HepG2 (cell line): ENCODE measurements at places on chromosomes 5 and 9.

DNA sequence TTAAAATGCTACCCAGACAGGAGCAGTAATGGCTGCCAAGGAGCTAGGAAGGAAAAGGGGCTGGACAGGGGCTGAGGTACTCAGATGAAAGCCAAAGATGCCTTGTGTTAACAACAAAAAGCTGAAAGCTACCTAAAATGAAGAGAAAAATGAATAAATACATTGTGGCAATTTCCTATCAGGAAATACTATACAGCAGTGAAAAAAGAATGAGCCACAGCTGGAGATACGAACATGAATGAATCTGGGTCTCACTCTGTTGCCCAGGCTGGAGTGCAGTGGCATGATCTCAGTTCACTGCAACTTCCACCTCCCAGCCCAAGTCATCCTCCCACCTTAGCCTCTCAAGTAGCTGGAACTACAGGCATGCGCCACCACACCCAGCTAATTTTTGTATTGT lies 6.3 kb downstream of the TNIP1 start:
- DNase-seq = no peak
- no peak overlapping the region for H3K4me3 ChIP-seq
- H3K27ac ChIP-seq = no peak overlapping the region
- no peaks in the 10 kb centered on the region for H3K27me3 ChIP-seq
- H3K36me3 ChIP-seq = peaks cover 30% of the 10 kb centered on the region

DNA sequence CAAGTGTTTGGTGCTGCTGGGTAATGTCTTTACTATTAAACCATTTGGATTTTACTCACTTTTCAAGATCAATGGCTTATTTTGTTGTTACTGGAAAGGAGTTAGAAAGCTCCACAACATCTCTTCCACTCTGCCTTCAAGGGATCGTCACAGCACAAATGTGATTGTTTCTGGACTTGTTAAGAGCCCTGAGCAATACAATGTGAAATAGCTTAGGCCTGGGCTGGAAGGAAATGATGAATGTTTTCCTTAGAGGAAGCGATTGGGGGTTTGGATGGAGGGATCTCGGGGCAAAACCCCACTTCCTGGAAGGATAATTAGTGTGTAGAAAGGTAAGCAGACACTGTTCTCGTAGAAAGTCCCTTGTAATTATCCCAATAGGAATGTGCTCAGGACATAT lies 59.3 kb upstream of the MYO10 start:
- no peak overlapping the region for H3K27ac ChIP-seq
- DNase-seq = no peak
- H3K4me3 ChIP-seq = no peak overlapping the region
- no peaks in the 10 kb centered on the region for H3K27me3 ChIP-seq
- no peaks in the 10 kb centered on the region for H3K4me1 ChIP-seq
- H3K36me3 ChIP-seq = no peaks in the 10 kb centered on the region

DNA sequence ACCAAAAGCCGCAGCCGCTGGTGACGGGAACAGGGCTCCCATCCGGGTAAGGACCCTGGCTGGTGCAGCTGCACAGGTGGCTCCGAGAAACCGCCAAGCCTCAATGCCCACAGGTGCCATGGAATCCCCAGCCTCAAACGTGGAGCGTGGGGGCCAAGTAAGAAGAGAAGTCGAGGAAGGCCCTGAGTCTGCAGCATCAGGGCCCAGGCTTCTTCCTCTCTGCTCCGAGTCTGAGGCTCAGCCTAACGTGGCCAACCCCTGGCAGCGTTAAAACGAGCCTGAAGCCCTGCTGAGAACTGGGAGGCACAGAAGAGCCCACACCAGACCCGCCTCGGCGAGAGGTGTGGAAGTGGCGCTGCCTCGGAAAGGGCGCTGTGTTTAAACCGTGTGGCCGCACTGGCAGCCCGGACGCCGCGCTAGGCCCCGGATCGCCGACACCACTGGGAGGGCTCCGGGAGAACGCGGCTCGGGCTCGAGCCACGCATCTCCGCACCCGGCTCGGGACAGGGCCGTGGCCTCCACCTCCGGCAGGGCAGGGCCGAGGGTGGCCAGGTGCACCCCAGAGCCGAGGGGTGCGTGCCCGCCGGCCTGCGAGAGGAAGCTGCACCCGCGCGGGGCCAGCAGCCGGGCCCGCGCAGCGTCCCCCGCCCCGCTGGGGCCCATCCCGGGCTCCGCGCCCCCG lies 730 bp downstream of the ZMYND19 start:
- H3K36me3 ChIP-seq = peaks cover 35% of the 10 kb centered on the region
- H3K27ac ChIP-seq = peak overlapping the region; percentile 11
- H3K4me3 ChIP-seq = peak overlapping the region; percentile 74
- no peak for DNase-seq
- H3K27me3 ChIP-seq = no peaks in the 10 kb centered on the region

- no peaks in the 10 kb centered on the region for H3K27me3 ChIP-seq
- no peaks in the 10 kb centered on the region for H3K4me1 ChIP-seq
- no peak overlapping the region for H3K4me3 ChIP-seq
- DNase-seq = no peak
These were observed 72.3 kb downstream of the NIPSNAP3B start for GRCh38 chr9:104836235-104836634.

GRCh38 chr5:177988989-177989625 lies 6.9 kb downstream of the PROP1 start:
- H3K27me3 ChIP-seq = peaks cover 36% of the 10 kb centered on the region; the same call in 2 of the 3 replicates
- no peak for DNase-seq
- H3K36me3 ChIP-seq = no peaks in the 10 kb centered on the region
- H3K4me3 ChIP-seq = no peak overlapping the region

DNA sequence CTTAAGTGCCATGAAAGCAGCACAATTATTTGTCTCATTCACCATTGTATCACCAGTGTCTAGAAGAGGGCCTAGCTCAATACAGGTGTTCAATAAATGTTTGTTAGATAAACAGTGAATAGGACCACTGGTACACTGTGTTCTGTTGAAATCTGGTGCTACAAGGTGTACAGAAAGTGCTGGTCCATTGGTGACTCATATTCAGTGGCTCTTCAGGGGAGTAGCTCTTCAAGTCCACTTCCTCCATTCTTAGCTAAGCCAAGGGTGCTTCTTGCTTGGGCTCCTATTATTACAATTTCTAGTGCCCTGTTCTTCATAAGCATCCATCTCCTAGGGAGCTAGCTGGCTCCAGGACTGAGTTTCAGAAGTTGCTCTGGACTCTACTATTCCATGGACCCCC lies 6.4 kb upstream of the FCHO2 start:
- H3K27ac ChIP-seq = no peak overlapping the region
- H3K27me3 ChIP-seq = no peaks in the 10 kb centered on the region
- no peaks in the 10 kb centered on the region for H3K36me3 ChIP-seq
- no peak for DNase-seq

GRCh38 chr9:118609355-118610044 lies 759.7 kb downstream of the BRINP1 start:
- no peak overlapping the region for H3K27ac ChIP-seq
- no peaks in the 10 kb centered on the region for H3K27me3 ChIP-seq
- no peaks in the 10 kb centered on the region for H3K4me1 ChIP-seq

DNA sequence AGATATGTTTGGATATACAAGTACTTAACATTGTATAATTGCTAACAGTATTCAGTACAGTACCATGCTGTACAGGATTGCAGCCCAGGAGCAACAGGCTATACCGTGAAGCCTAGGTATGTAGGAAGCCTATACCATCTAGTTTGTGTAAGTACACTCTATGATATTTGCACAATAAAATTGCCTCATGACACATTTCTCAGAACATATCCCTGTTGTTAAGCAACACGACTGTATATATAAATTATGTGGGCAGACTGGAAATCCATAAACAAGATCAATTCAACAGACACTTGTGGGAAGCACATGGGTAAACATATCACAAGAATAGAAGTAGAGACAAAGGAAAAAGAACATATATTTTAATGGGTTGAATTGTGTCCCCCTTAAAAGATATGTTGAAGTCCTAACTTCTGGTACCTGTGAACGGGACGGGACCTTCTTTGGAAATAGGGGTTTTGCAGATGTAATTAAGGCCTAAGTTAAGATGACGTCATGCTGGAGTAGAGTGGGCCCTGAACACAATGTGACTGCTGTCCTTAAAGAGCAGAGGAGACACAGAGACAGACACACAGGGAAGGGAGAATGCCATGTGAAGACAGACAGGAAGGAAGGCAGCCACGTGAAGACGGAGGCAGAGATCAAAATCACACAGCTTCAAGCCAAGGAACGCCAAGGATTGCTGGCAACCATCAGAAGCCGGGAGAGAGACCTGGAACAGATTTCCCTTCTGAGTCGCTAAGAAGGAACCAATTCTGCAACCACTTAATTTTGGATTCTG lies 76.3 kb downstream of the SCAI start:
- H3K4me1 ChIP-seq = no peaks in the 10 kb centered on the region
- no peak for DNase-seq
- H3K36me3 ChIP-seq = no peaks in the 10 kb centered on the region
- no peaks in the 10 kb centered on the region for H3K27me3 ChIP-seq

GRCh38 chr5:171956887-171957495 lies 49.4 kb downstream of the FBXW11 start:
- H3K4me1 ChIP-seq = peaks cover 63% of the 10 kb centered on the region
- no peak overlapping the region for H3K4me3 ChIP-seq
- no peaks in the 10 kb centered on the region for H3K27me3 ChIP-seq
- no peak overlapping the region for H3K27ac ChIP-seq

- no peaks in the 10 kb centered on the region for H3K4me1 ChIP-seq
- H3K27ac ChIP-seq = no peak overlapping the region
- no peak overlapping the region for H3K4me3 ChIP-seq
- no peaks in the 10 kb centered on the region for H3K27me3 ChIP-seq
These were observed 67.3 kb upstream of the VCAN start for GRCh38 chr5:83404182-83404716.

GRCh38 chr5:113321276-113321675 lies 113.5 kb downstream of the TSSK1B start:
- H3K36me3 ChIP-seq = no peaks in the 10 kb centered on the region
- no peak overlapping the region for H3K4me3 ChIP-seq
- no peak overlapping the region for H3K27ac ChIP-seq
- H3K4me1 ChIP-seq = peaks cover 12% of the 10 kb centered on the region
- H3K27me3 ChIP-seq = no peaks in the 10 kb centered on the region
- no peak for DNase-seq

GRCh38 chr5:151615431-151615830 lies 24.3 kb upstream of the FAT2 start:
- no peak overlapping the region for H3K4me3 ChIP-seq
- peaks cover 29% of the 10 kb centered on the region for H3K4me1 ChIP-seq
- peaks cover 54% of the 10 kb centered on the region; the same call in 2 of the 3 replicates for H3K27me3 ChIP-seq
- H3K36me3 ChIP-seq = no peaks in the 10 kb centered on the region

DNA sequence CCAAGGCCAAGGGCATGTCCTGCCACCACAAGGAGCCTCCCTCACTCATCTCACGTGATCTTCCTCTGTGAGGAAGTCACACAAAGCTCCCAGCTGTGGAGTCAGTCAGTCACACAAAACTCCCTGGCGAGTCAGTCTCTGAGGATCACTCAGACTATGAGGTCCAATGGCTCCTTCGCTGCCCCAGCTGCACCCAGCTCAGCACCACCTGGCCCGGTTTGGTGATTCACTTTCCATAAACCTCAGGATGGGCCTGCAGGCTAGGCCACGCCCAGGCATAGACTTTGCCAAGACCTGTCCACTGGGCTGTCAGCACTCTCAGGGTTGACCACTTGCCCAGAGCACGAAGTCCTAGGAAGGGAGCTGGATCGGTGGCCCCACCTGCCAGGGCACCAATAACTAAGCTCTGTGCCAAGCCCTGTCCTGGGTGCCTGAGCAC lies 233.8 kb downstream of the HSPA4 start:
- no peak for DNase-seq
- no peak overlapping the region for H3K4me3 ChIP-seq
- no peaks in the 10 kb centered on the region for H3K36me3 ChIP-seq
- no peaks in the 10 kb centered on the region; the same call in none of the 2 replicates for H3K27me3 ChIP-seq
- peaks cover 9% of the 10 kb centered on the region; the same call in 1 of the 2 replicates for H3K4me1 ChIP-seq

- no peak overlapping the region for H3K4me3 ChIP-seq
- no peak for DNase-seq
- no peak overlapping the region for H3K27ac ChIP-seq
- no peaks in the 10 kb centered on the region for H3K4me1 ChIP-seq
These were observed 487.1 kb downstream of the NTRK2 start for GRCh38 chr9:85156652-85157051.

DNA sequence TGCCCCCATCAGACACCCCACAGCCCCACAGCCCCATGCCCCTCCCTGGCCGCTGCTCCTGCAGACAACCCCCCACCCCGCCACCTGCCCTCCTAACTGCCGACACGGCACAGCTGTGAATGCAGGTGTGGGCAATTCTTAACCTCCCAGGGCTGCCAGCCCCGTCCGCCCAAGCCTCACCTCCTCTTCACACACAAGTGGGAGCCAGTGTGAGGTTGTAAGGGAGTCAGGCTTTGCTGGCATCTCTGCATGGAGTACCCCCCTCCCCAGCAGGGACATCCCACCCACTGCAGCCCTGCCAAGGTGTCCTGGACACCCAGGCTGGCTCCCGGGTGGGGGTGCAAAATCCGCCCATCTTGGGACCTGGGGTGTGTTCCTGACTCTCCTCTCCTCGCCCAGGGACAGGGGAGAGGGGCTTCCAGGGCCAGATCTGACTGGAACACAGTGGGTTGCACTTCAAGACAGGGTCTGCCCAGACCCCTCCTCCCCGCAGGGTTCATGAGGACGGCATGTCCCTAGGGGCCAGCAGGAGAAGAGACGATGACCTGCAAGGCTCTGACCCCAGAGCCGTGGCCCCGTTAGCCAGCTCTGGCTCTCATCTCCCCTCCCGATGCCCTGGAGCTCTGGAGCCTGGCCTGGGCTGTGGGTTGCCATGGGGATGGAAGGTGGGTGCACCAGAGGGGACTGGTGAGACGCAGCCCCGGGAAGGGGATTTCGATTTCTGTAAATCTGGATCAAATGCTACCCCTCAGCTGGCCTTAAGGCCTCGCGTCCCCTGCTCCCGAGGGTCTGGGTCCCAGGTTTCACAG lies 34.4 kb downstream of the SARDH start:
- DNase-seq = no peak
- H3K27me3 ChIP-seq = no peaks in the 10 kb centered on the region
- peaks cover 4% of the 10 kb centered on the region; the same call in 1 of the 2 replicates for H3K36me3 ChIP-seq
- H3K4me1 ChIP-seq = no peaks in the 10 kb centered on the region
- no peak overlapping the region for H3K27ac ChIP-seq

DNA sequence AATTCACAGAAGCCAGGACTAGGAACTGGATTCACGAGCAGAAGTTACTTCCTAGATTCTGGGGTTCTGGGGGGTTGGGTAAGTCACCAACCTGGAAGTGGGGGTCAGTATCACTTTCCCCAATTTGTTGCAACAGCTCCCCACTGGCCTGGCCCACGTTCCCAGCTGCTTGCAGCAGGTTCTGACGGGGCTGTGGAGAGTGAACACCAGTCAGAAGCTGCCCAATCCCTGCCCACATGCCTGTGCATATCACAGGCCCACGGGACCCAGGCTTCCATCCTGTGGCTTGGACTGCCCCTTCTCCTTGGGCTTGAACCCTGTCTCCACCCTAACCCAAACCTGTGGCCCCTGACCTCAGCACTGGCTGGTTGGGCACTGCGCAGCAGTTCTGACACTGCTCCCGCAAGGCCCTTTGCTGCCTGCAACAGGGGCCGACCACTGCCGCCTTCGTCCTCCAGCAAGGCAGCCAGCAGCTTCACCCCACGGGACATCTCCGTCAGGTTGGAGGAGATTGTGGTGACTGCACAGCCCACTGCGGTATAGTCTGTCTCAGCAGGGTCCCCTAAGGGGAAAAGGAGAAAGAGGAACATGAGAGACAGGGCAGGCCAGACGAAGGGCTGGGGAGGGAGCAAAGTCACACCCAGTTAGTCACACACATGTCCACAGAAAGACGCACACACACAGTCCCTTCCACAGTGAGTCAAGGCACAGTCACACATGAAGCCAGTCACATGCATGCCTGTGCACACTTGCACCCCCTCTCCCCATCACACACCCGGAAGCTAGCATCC lies 13.1 kb downstream of the TLN1 start:
- DNase-seq = no peak
- H3K27me3 ChIP-seq = no peaks in the 10 kb centered on the region
- H3K4me1 ChIP-seq = no peaks in the 10 kb centered on the region
- H3K4me3 ChIP-seq = no peak overlapping the region
